ENCODE measurements at places on chromosomes 5 and 9.

DNA sequence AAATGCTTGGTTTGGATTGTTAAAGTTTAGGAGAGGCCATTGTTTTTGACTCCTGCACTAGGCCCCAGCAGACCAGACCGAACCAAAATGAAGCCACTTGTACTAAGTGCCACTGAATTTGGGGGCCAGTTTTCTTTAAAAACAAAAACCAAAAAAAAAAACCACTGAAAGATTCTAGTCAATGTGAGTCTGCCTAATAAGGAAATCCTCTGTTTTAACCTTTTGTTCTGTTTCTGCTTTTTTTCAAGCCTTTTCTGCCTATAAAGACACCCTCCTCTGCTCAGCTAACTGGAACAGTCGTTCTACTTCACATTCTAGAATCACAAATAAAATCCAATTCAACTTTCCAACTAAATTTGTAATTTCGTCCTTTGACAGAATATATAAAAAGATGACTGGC, 64.9 kb downstream of the SERINC5 start:
- DNase-seq: no peak

DNA sequence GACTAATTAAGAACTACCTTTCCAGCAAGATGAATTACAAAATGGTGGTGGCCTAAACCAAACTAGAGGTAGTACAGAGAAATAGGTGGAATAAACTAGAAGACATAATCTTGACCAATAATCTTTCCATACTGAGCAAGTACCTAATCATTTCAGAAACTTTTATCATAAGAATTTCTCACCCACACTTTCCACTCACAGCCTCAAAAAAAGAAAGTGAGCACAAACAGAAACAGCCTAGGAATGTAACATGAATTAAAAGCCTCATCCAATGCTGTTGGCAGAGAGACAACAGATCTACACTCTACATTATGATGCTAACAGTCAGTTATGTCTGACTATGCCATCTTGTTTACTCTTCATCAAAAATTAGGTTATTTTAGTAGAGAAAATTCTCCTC, 1.3 kb downstream of the RNF38 start:
- no peak for DNase-seq

GRCh38 chr5:67303356-67303755, 106.8 kb upstream of the CD180 start:
- no peak for DNase-seq

- DNase-seq: no peak
Observed at GRCh38 chr5:5009240-5009639, 130.9 kb upstream of the ADAMTS16 start.

- no peak for DNase-seq
Observed at GRCh38 chr5:58582019-58582802, 664 bp upstream of the RAB3C start.

- DNase-seq: no peak
Observed at GRCh38 chr9:131410044-131410491, 16.2 kb downstream of the PRRC2B start.

All from esophagus squamous epithelium (tissue), 5 donors.